Hepatocyte (in vitro differentiated cells): ENCODE measurements at places on chromosomes 12 and 14. TPM values are rescaled to one million over a fixed set of nuclear protein-coding genes. Genes with fewer than 3 reads are reported as not detected.

FIGNL2 gene
- 2.1 and 3.2 TPM in 2 replicates for total RNA-seq

SUPT16H gene
- 58.1 and 62.8 TPM in 2 replicates for total RNA-seq

- no peak for DNase-seq
These were observed 38.1 kb upstream of the GARIN2 start for GRCh38 chr14:67151082-67151666.

SALL2 gene
- total RNA-seq = 9.6 and 11.8 TPM in 2 replicates

DNA sequence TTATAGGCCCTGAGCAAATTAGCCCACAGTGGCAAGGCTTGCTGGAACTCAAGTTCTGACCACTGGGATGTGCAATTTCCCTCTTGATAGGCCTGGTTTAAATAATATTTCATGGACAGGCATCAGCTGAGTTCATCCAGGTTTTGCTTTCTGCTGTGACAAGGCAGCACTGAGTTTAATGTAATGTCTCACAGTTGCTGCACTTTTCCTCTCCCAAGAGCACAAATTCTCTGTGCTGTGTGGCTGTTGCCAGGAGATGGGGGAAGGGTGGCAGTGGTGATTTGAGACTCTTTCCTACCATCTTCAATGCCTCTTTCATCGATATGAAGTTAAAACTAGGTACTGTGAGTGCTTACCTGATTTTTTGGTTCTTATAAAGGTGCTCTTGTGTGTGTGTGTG, 272.8 kb upstream of the STXBP6 start:
- no peak for DNase-seq

AJUBA gene
- 75.1 and 80.8 TPM in 2 replicates for total RNA-seq

OVCH1 gene
- total RNA-seq = 0.12 and 0.53 TPM in 2 replicates

KRT3 gene
- not detected in 2 replicates for total RNA-seq

DNA sequence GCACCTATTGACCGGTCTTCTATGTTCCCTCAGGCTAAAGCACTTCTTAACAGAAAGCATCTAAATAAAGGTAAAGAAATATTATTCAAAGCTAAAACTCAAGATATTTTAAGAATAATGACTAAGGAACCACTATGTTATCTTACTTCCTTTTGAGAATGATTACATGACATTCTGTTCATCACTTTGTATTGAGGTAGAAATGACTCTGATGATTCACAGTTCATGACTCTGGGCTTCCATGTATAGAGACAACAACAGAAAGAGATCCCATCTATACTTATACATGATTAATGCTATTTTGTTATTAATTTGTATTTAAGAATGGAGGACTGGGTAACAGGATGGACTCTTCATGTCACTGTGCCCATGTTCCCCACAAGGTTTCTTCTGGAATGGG, 218.3 kb upstream of the OR4E1 start:
- no peak for DNase-seq

DNA sequence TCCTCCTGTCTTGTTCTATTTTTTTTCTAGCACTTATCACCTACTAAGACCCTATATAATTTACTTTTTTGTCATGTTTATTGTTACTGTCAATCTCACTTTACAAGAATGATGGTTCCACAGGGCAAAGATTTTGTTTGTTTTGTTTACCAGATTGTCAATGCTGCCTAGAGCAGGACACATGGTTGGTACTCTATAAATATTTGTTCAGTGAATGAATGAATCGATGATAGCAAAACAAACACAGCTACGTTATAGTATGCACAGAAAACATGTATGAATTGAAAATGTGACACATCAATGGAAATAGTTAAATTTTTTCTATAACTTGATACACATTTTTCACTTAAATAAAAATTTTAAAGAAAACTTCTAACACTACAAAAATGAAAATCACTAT, 67.1 kb upstream of the KRR1 start:
- DNase-seq = no peak

GRCh38 chr14:101926620-101927019, 37.8 kb upstream of the DYNC1H1 start:
- DNase-seq = no peak

- peak; percentile 81 for DNase-seq
These were observed 37.3 kb upstream of the ADGRD1 start for GRCh38 chr12:130916241-130916911.

DNA sequence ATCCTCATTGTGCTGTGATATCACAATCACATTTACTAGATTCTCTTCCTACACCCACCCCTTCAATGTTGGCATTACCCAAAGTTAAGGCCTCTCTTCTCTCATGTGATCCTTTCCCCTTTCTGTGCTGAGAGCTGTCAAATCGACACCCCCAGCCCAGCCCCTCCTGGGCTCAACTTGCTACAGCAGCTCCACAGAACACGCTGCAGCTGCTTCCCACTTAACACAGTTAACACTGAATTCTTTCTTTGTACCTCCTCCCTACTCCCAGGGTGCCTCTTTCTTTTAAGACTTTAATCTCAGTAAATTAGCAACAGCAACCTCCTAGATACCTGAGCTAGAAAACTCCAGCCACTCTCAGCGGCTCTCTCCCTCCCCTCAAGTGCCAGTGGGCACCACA, 17.8 kb downstream of the SPTB start:
- DNase-seq = no peak

DNA sequence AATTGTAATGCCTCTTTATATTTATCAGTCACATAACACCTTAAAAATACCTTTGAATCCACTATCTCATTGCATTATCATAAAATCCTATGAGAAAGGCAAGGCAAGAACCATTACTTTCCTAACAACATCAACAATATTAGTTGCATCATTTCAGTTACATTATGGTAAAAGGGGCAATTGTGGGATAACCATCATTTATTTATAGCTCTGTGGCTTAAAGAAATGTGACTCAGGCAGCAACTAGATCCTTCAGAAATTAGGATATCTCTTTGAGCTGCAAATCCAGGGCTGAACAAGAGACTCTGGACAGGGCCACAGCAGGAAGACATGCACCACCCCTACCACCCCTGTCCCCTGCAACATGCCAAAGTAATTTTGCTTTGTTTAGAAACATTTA, 36.4 kb downstream of the EPS8 start:
- DNase-seq = no peak

- DNase-seq = peak; percentile 77
These were observed 10.7 kb upstream of the FKBP4 start for GRCh38 chr12:2783936-2784600.

- DNase-seq = no peak
These were observed 13.7 kb upstream of the PRPF39 start for GRCh38 chr14:45070215-45070614.

DNA sequence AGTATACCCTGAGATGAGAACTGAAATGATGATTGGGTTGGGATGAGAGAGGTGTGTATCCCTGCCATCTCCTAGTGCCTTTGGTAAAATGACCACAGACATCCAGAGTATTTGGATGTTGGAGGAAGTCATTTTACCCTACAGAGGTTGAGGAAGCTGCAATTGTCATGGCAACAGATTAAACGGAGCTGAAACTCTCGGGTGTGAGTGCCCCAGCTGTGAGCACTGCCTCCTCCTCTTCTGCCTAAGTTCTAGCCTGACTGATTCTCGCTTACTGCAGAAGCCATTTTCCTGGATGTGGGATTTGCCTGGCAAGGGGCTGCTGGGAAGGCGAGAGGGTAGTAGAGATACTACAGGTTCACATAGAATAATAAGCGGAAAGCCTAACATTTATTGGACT, 10.3 kb upstream of the PPP4R4 start:
- DNase-seq = no peak

GRCh38 chr12:106915635-106916026, 40.1 kb upstream of the TMEM263 start:
- no peak for DNase-seq

SOCS2 gene
- 26.2 and 33.4 TPM in 2 replicates for total RNA-seq

RPL10L gene
- total RNA-seq = not detected in 2 replicates

TOMM20L gene
- not detected in 2 replicates for total RNA-seq

DNA sequence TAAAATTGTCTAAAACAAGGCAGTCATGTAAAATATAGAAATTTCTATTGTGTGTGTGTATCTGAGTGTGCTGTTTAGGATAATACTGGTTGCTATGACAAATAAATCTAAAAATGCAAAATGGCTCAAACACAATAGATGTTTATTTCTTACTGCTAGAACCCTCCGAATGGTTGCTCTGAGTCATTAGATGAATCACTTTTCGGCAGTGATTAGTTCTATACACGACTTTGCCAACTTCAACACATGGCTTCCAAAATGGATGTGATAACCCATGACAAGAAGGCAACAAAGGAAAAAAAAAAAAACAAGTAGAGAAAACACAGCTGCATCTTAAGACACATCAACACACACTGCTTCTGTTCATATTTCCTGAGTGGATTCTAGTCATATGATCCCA, 729.2 kb downstream of the AACS start:
- no peak for DNase-seq

PRB2 gene
- 0.10 TPM in 1 of 2 replicates, not detected in the other for total RNA-seq

ARHGDIB gene
- 13.3 and 20.4 TPM in 2 replicates for total RNA-seq

DNA sequence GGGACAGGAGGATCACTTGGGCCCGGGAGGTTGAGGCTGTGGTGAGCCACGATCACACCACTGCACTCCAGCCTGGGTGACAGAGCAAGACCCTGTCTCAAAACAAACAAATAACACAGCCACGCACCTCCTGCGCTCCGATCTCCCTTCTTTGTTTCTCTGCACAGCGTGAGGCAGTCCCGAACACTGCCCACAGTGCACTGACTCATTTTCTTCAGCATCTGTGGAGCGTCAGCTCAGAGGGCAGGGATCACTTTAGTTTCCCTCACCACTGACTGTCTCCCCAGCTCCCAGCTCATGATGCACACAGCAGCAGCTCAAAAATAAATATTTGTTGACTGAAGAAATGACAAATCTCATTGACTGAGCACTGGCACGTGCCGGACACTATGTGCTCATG, 883 bp upstream of the MYL2 start:
- no peak for DNase-seq

GRCh38 chr14:53285821-53286220, 132.7 kb upstream of the DDHD1 start:
- no peak for DNase-seq

MANSC4 gene
- total RNA-seq = 0.63 TPM in 1 of 2 replicates, not detected in the other

NAV3 gene
- 6.6 and 9.2 TPM in 2 replicates for total RNA-seq

GRCh38 chr12:109144224-109144623, 27.8 kb downstream of the ACACB start:
- DNase-seq = no peak

- no peak for DNase-seq
These were observed 30.1 kb downstream of the NTF3 start for GRCh38 chr12:5461966-5462365.

- DNase-seq = no peak
These were observed 80.7 kb downstream of the GRIN2B start for GRCh38 chr12:13900718-13901117.

DNA sequence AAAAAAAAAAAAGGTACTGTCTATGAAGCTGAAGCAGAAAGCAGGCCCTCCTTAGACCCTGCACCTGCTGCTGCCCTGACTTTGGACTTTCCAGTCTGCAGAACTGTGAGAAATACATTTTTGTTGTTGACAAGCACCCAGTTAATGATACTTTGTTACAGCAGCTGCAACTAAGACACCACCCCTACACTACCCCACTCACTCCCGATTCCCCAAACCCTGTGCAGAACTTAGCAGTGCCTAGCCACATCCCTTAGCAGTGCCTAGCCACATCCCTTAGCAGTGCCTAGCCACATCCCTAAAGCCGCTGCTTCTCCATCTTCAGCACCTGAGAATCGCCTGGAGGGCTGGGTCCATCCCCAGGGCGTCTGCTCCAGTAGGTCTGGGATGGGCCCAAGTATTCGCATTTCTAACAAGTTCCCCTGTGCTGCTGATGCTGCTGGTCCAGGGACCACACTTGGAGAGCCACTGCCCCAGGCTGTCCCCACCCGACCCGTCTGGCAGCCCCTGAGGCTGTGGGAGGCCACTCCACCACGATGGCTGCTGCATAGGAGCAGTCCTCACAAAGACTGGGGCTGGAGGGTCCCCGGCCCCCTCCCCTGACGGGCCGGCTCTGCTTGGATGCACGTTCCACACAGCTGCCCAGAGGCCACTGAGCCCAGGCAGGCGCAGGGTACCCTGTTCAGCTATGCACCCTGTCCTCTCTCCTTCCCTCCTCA, 10.8 kb upstream of the PPP1R13B start:
- DNase-seq = no peak

DNA sequence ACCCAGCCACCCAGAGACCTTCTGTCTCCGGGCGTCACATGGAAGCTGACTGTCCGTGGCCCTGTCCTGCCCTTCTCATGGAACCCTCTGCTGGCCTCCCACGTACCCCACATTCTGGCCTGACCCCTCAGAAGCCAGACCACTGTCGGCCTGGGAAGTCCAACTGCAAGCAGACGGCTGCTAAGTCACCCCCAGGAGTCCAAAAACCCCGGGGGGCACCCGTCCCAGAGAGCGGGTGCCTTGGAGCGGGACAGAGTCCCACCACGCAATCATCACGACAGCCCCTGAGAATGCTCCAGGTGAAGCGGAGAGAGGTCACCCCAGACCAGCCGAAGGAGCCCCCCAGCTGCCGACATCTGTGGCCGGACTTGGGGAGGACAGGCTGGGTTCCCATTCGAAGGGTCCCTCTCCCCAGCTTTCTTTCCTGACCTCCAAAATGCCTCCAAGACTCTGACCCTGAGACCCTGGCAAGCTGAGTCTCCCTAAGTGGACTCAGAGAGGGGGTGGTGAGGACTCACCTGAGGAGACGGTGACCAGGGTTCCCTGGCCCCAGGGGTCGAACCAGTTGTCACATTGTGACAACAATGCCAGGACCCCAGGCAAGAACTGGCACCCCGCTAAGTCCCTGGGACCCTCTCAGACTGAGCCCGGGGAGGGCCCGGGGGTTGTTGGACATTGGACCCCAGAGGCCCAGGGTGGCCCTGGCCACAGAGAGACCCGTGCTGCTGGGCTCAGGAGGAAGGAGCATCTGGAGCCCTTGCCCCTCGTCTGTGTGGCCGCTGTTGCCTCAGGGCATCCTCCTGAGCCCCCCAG, 337.1 kb downstream of the TMEM121 start:
- no peak for DNase-seq

GRCh38 chr12:76764856-76765255, 941 bp downstream of the ZDHHC17 start:
- peak; percentile 29 for DNase-seq

DNA sequence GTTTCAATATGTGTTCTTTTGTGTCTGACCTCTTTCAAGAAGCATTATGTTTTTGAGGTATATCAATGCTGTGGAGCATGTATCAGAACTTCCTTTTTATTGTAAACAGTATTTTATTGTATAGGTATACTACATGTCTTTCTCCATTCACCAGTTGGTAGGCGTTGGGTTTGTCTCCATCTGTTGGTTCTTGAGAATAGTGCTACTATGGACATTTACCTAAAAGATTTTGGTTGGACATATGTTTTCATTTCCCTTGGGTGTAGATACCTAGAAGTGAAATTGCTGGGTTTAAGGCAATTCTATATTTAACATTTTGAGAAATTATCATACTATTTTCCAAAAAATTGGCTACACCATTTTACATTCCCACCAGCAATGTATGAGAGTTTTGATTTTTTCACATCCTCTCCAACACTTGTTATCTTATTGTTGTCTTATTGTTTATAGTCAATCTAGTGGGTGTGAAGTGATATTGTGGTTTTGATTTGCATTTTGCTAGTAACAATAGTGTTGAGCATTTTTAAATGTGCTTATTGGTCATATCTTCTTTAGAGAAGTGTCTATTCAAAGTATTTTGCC, 409.2 kb downstream of the IPO8 start:
- peak; percentile 49 for DNase-seq
